ENCODE measurements at places on chromosomes 2 and 18. TPM values are rescaled to one million over a fixed set of nuclear protein-coding genes. Genes with fewer than 3 reads are reported as not detected.

KLHL30 gene
- total RNA-seq = 0.12 TPM

VWA3B gene
- not detected for total RNA-seq

CERS6 gene
- 11.1 TPM for total RNA-seq

RNMT gene
- total RNA-seq = 14.2 TPM

SERPINB10 gene
- total RNA-seq = not detected

ZNF804A gene
- total RNA-seq = 0.12 TPM

UGT1A3 gene
- total RNA-seq = not detected

LAMA1 gene
- total RNA-seq = 1.3 TPM

TGFA gene
- total RNA-seq = 7.6 TPM

MPPE1 gene
- 23.7 TPM for total RNA-seq

SLC5A7 gene
- not detected for total RNA-seq

MAL gene
- total RNA-seq = not detected

ASXL3 gene
- total RNA-seq = 1.9 TPM

REG3G gene
- 910 TPM for total RNA-seq

ANO7 gene
- 0.97 TPM for total RNA-seq

GULP1 gene
- total RNA-seq = 19.6 TPM

CNGA3 gene
- 0.52 TPM for total RNA-seq

C2orf80 gene
- total RNA-seq = not detected

PARD6G gene
- 1.4 TPM for total RNA-seq

ALPI gene
- not detected for total RNA-seq

MBOAT2 gene
- 2.0 TPM for total RNA-seq

REEP1 gene
- 3.6 TPM for total RNA-seq

DTNA gene
- 27.1 TPM for total RNA-seq

RBM44 gene
- 0.35 TPM for total RNA-seq

G6PC2 gene
- total RNA-seq = 6.0 TPM

ARL5A gene
- total RNA-seq = 14.6 TPM
